Stimulated activated CD4-positive, alpha-beta T cell treated with anti-CD3 and anti-CD28 coated beads, TNF-alpha, amount 100 ng/mL, for 1 hour (primary cell): ENCODE measurements at places on chromosomes 3 and 15.

DNA sequence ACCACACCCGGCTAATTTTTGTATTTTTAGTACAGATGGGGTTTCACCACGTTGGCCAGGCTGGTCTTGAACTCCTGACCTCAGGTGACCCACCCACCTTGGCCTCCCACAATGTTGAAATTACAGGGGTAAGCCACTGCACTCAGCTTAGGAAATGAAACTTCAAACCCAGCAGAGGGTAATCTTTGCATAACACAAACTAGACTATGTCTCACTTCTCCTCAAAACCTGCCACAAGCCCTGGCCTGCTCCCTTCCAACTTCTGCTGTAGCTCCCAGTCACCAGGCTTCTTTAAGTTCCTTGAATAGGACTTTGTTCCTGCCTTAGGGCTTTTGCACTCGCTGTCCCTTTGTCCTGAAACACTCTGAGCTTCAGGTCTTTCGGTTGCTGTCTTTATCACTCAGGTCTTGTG, 39.2 kb upstream of the SEMA4B start:
- DNase-seq: no peak

- no peak for DNase-seq
Measured at GRCh38 chr15:76614725-76615124, 278.2 kb downstream of the ISL2 start.

DNA sequence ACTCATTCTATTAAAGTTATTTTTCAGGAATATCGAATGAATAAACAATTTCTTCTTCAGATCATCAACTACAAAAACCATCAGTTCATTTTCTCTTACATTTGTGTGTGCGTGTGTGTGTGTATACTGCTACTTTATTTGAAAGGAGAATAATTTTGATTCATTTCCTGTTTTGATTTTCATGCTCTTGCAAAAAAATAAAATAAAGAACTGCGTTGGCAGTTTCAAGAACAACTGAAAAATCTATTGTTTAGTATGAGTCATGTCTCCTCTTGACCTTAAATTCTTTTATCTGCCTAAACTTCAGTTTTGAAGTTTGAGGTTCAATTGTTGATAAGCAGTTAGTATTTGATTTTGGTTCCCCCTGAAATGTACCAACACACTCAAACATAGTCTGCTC, 540.8 kb downstream of the FGF12 start:
- DNase-seq: no peak

DNA sequence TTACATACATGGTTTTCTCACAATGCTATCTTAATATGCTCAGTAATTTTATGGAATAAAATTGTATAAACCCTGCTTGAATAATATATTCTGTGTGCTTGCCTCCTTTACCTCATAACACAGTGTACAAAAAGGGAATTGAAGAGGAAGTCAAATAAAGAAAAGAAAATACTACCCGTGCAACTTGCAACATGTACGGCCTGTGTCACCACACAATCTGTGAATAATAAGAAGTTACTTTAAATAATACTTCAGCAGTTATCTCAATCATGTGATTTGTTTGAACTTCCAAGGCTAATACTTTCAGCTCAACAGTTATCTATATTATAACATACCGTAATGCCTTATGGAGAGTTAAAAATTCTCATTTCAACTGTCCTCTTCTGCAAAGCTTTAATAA, 58.1 kb upstream of the SATB1 start:
- DNase-seq: no peak

GRCh38 chr3:95752199-95752598, 1062.2 kb upstream of the EPHA6 start:
- no peak for DNase-seq

DNA sequence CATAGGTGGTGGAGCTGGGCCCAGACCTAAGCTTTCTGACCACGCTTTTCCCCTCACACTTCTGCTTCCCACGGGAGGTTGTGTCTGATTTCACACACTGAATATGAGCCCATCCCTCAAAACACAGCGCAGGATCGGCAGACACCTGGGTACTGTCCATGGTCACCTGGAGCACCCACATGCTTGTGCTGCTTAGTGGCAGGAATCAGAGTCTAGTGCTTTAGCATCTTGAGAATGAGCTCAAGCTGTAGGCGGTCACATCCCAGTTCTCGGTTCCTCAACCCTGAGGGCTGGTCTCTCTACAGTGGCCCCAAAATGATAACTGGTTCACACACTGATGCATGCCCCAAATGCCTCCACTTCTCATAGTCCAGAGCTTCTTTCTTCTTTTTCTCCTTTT, 111.0 kb downstream of the SEMA5B start:
- no peak for DNase-seq

- no peak for DNase-seq
Measured at GRCh38 chr3:31240874-31241273, 291.9 kb upstream of the STT3B start.

DNA sequence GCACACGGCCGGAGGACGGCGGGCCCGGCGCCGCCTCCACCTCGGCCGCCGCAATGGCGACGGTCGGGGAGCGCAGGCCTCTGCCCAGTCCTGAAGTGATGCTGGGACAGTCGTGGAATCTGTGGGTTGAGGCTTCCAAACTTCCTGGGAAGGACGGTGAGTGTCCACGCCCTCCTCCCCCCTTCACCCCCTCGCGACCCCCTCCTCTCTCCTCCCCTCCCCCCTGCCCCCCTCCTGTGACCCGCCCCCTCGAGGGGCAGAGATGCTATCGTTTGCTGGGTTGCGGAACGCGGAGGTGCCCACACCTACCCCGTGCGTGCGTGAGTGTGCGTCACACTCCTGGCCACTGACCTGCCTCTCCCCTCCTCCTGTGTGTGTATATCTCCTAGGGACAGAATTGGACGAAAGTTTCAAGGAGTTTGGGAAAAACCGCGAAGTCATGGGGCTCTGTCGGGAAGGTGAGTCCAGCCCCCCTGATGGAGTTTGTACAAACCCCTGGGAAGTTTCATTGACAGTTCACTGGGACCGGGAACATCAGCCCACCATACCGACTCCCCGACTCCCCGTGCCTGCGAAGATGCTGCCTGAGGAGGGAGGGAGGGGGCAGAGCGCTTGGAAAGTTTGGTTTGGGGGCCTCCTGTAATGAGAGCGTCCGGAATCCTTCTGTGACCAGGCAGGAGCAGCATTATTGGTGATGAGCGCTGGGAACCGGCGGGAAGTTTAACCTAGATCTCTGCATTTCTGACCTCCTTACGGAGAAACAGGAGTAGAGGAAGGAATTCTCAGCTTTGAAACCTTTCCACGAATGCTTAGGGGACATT, 795 bp upstream of the SCAANT1 start:
- peak; percentile 11 for DNase-seq

- DNase-seq: no peak
Measured at GRCh38 chr3:177611752-177612334, 414.6 kb upstream of the TBL1XR1 start.

GRCh38 chr3:160486459-160486869, 36.9 kb upstream of the TRIM59 start:
- no peak for DNase-seq
